Activated CD8-positive, alpha-beta memory T cell treated with anti-CD3 and anti-CD28 coated beads, Interleukin-2, amount 50 U/mL, for 48 hours (primary cell): ENCODE measurements at places on chromosomes 2 and 18.

- DNase-seq = no peak
Observed at GRCh38 chr2:12341920-12342319, 374.8 kb upstream of the TRIB2 start.

- DNase-seq = no peak
Observed at GRCh38 chr18:4125224-4125623, 329.9 kb downstream of the DLGAP1 start.

GRCh38 chr2:24077535-24077877 lies 1.4 kb upstream of the SF3B6 start:
- no peak for DNase-seq

DNA sequence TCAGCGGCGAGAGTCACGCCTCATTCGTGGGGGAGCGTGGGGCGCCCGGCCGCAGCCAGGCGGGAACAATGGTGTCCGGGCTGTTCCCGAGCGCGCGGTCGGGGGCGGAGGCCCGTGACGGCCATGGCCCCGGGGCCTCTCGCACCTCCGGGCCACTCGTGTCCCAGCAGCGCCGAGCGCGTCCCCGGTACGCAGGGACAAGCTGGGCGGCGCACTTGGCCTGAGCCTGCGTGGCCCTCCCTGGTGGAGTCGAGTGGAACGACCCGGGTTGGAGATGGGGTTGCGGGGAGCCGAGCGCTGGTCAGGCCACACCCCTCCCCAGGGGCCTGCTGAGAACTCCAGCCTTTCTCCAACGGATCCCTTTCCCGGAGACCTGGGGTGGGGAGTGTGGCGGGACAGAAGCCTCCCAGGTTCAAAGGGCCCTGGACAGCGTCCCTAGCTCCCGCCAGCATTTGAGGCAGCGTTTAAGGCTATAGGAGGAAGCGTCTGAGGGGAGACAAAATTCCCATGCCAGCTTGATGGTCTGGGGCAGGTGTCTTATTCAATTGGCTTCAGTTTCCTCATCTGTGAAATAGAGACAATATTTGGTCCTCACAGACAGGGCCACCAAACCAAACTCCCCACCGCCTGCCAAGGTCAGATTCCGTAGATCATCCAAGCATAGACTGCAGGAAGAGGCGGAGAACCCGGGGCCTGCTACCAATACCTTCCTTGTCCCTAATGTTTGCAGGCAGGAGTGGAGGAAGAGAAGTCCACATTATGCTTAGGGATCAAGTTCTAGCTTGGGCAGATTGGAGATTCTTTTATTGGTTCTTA lies 553 bp downstream of the CNDP2 start:
- DNase-seq = peak; percentile 74

- no peak for DNase-seq
Observed at GRCh38 chr2:110680709-110681108, 2.8 kb upstream of the BUB1 start.

DNA sequence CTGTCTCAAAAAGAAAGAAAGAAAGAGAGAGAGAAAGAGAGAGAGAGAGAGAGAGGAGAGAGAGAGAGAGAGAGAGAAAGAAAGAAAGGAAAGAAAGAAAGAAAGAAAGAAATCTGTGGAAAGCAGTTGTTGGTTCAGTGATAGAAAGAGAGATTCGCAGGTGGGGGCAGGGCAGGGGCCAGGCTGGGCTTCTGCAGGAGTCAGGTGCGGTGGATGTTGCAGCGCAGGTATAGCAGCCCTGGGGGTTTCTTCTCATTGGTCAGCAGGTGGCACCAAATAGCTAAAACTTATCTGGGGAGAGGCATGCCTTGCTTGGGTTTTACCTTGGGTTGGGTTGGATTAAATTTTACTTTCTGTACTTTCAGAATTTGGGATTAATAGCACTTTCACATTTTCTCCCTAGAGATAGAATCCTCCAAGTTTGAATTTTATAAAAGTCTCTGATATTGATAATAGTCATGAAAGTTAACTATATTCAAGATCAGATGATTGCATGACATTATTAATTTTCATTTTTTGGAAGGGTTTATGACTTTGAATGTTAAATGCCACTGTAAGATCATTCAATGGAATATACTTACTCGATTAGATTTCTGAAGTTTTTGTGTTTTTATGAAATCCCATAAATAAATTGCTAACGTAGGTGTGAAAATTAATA lies 66.6 kb downstream of the SPTBN1 start:
- DNase-seq = peak; percentile 62

DNA sequence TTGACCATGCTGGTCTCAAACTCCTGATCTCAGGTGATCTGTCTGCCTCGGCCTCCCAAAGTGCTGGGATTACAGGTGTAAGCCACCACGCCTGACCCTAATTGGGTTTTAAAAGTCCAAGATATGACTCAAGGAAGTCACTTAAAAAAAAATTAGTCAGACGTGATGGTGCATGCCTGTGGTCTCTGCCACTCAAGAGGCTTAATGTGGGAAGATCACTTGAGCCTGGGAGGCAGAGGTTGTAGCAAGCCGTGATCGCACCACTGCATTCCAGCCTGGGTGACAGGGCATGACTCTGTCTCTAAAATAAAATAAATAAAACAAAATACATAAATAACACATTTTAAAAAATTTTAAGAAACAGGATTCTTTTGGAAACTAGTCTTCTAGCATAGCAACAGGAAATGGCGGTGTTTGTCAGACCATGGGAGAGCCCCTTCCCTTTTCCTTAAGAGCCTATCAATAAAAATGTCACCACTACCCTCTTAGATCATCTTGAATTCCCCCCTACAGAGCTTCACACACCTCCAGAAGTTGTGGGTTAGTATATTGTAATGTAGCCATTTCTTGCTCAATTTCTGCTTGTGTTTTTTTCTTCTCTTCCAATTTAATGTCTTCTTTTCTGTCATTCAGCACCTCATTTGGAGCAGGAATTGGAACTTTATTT lies 20.1 kb downstream of the SFT2D3 start:
- no peak for DNase-seq

DNA sequence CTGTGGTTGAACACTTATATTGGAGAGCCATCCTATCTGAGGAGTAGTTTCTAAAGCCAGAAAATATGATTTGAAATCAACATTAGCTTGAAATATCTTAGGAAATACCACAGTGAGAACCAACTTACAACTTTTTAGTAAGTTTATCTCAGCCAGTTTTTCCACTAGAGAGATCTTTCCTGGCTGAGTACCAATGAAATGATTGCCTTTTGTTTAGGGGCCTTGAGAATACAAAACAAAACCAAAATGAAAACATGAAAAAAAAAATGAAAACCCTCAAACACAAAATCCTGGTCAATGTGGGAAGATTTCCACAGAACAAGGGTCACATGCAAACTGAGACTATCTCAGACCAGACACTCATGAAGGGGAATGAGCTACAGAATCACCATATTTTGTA lies 429.0 kb downstream of the SETBP1 start:
- no peak for DNase-seq

DNA sequence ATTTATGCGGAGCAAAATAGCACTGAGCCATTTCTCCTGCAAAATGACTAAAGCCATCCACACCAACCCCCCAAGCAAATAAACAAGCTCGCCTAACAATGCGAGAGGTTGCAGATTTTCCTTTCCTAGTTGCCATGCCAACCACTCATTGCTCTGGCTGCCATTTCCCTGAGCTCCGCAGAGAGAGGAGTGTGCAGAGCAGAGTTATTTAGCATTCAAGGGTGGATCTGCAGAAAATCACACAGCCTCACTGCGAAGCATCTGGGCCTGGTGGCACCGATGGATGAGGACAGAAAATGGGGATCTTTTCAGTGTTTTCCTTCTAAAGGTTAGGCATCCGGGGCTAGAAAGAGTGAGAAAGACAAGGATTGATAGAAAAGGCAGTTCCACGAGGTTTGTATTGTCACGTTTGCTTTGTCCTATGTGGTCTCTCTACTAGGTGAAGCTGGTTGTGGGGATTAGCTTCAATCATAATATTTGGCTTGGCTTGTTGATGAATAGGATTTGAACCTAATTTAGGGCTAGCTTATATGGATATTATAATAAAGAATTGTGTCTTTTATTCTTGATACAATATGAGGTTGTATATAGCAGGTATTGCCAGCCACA lies 110.2 kb upstream of the UNC80 start:
- DNase-seq = no peak

GRCh38 chr2:149924028-149924427 lies 336.5 kb upstream of the MMADHC start:
- DNase-seq = no peak

DNA sequence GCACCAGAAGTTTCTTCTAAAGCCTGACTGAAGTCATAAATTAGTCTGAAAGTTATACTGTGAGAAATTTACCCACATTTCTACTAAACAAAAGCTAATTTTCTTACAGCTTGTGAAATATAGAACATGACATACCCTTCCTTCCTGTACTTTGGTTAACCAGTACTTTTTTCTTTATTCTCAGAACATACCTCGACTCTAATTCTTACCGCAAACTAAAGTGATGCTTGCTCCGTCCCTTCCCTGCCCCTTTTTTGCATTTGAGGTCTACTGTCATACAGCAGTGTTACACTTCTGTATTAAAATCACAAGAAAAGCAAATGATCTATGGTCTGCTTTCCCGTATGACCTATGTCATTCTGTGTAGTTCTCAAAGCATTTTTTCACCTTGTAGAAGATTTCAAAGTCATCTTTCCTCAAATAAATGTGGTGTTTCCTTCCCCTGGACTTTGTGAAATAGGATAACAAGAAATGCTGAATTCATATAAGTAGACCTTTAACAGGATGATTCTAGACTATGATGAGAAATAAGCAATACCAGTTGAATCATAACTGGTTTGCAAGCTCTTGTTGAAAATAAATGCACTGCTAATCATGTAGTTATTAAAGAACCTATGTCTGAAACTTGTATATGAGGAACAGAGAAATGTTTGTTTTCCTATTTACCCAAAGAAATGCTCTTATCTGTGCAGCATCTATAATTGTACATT lies 30.4 kb downstream of the CYTIP start:
- no peak for DNase-seq

DNA sequence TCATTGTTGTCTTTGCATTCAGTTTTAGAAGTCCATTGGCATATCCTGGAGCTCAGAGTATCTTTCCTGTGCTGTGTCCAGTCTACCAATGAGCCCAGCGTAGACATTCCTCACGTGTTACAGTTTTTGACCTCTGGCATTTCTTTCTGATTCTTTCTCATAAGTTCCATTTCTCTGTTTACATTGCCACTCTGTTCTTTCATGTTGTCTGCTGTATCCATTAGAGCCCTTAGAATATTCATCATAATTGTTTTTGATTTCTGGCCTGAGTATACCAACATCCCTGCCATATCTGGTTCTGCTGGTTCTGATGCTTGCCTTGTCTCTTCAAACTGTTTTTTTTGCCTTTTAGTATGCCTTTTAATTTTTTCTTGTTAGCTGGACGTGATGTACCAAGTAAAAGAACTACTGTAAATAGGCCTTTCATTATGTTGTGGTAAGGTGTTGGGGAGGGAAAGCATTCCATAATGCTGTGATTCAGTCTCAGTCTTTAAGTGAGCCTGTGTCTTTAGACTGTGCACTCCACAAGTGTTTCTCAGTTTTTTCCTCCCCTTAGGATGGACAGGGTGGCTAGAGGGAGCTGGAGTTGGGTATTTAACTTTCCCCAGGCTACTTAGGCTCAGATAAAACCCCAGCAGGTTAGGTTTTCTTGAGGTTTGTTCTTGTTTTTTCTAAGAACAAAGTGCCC lies 35.6 kb downstream of the CEP192 start:
- DNase-seq = no peak

- no peak for DNase-seq
Observed at GRCh38 chr2:84427235-84428138, 31.6 kb downstream of the SUCLG1 start.

DNA sequence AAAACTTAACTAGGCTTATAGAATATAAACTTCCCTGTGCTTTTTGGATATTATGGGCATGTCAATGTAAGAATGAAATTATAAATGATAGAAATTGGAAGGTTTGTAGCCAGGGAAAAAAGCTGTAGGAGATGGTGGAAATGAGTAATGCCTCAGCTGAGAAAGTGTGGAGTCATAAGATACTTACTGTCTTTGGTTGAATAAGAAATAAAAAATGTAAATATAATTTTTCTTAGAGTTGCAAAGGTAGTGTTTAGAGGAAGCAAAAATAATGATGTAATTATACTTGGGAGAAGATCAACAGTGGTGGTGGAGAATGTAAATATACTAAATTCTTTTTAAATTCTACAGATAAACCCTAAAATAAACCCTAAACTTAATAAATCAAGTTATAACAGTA lies 26.2 kb upstream of the RND3 start:
- no peak for DNase-seq

DNA sequence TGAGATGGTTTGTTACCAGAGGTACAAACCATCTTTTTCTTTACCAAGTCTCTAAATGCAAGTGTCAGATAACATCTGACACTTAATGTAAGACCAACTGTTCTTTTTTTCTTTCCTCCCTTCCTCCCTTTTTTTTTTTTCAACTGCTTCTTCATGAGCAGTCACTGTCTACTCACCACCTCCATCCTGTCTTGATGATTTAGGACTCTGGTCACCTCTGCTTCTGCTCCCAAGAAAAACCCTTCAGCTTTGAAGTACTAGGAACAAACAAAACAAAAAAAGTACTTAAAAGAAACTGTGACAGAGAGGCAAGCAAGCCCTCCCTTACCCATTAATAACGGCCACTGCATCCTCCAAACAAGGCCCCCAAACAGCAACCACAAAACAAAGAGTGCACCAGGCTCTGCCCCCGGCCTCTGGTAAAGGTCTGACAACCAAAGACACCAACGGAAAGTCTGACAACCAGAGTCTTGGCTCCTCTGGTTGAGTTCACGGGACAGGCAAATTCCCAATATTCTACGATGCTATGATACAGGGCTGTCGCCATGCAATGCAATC lies 141.0 kb downstream of the ARL4C start:
- no peak for DNase-seq

- DNase-seq = no peak
Observed at GRCh38 chr18:55665506-55665905, 77.5 kb upstream of the TCF4 start.

DNA sequence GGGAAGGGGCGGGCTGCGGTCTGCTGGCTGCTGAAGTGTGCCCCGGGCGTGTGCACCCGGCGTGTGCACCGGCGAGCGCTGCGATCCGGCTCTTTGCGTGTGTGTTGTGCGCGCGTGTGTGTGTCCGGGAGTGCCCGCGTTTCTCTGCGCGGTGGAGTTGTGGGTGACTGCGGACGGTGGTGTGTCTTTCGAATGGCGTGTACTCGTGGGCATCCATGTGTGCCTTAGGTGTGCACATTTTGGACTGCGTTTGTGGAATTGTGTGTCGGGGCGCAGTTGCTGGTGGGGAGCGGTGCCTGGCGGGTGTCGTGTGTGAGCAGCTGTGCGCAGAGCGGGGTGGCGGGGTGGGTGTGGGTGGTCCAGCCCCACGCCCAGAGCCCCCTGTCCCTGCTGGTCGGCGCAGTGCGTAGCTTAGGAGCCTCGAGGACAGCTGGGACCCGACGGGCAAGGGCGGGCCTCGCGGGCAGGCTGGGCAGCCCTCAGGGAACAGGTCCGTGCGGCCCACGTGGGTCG lies 533 bp downstream of the HPCAL1 start:
- DNase-seq = peak; percentile 69

GRCh38 chr2:65566617-65567016 lies 134.2 kb upstream of the SPRED2 start:
- no peak for DNase-seq
